ENCODE measurements at places on chromosomes 11 and 22.
A peak's percentile ranks its signal among the peaks of the same experiment; 100 is the strongest.

DNA sequence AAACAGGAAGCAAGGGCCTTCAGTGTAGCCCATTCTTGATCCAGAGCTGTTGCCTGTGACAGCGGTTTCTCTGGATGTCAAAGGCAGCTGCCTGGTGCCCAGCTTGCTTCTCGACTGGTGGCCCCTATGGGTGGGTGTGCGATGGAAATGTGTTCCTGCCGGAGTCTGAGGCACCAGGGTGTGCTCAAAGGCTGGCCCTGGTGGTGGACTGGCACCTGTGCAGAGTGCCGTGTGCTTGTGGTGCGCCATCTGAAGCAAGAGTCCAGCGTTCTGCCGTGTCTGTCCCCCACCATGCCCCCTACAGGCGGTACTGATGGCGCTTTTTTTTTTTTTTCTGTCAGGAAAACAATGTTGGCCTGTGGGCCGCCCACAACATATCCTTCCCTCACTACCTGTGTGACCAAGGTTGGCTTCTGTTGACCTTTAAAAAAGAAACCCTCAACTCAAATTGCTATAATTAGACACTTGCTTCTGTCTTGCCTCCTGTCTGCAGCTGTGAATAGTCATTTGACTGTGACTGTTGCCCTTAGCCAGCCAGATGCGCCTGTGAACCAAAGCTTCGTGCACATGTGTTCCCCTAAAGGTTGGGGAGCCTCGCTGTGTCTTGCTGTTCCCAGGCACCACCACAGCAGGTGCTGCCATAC is 4.7 kb upstream of the RANBP1 start:
- DNase-seq: peak; percentile 53

DNA sequence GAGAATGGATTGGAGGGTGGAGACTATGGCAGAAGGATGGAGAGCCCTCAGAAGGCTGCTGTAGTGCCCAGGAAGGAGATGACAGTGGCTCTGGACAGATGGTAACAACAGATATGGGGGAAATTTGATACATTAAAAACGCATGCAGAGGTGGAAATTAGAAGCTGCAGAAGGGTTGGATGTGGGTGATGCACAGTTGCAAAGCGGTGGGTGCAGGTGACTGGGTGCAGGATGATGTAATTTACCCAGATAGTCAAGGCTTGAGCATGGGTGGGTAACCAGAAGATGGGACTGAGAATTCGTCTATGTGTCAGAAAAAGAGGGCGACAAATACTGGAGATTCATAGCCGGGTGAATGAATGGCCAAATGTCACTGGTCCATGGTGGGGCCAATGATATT is 570.3 kb downstream of the MN1 start:
- DNase-seq: no peak

DNA sequence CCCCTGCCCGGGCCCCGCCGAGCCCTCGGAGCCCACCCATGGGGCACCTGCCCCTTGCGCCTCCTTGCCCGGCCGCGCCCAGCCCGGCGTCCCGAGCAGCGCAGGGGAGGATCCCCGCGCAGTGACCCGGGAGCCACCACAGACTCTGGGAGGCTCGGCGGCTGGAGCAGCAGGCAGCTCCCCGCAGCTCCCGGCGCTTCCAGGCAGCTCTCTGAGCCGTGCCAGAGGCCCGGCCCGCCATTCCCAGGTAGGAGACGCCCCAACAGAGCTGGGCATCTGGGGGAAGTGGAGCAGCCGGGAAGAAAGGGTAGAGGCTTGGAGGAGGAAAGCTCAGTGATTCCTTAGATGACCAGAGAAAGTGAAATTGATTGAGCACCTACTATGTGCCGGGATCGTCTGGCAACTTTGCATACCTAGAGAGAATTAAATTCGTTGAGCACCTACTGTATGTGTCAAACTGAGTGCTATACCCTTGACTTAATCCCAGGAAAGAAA is 670 bp downstream of the RASD2 start:
- DNase-seq: no peak

DNA sequence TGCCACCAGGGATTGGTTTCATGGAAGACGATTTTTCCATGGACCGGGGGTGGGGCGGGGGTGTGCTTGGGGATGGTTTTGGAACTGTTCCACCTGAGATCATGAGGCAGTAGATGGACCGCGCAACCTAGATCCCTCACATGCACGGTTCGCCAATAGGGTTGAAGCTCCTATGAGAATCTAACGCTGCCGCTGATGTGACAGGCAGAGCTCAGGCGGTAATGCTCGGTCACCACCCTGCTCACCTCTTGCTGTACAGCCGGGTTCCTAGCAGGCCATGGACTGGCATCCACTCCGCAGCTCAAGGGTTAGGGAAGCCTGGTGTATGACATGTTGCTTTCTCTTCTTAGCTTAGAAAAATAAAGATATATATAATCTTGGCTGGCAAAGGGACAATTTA is 22.0 kb downstream of the RBX1 start:
- DNase-seq: no peak

- DNase-seq: peak; percentile 21
Observed at GRCh38 chr22:26139310-26139709, 30.0 kb upstream of the SEZ6L start.

GRCh38 chr11:20654038-20654437 is 15.3 kb upstream of the NELL1 start:
- DNase-seq: no peak

GRCh38 chr11:3962406-3962840 is 107.0 kb downstream of the STIM1 start:
- no peak for DNase-seq

- peak; percentile 55 for DNase-seq
Observed at GRCh38 chr22:46072110-46072881, 78.0 kb upstream of the PPARA start.

- no peak for DNase-seq
Observed at GRCh38 chr22:45876136-45877035, 100.6 kb downstream of the WNT7B start.

- DNase-seq: no peak
Observed at GRCh38 chr11:78878631-78879030, 304.0 kb upstream of the NARS2 start.

GRCh38 chr11:61091373-61092279 is 10.7 kb upstream of the CD5 start:
- DNase-seq: peak; percentile 31

GRCh38 chr11:6298605-6299004 is 21.7 kb downstream of the CAVIN3 start:
- peak; percentile 53 for DNase-seq

DNA sequence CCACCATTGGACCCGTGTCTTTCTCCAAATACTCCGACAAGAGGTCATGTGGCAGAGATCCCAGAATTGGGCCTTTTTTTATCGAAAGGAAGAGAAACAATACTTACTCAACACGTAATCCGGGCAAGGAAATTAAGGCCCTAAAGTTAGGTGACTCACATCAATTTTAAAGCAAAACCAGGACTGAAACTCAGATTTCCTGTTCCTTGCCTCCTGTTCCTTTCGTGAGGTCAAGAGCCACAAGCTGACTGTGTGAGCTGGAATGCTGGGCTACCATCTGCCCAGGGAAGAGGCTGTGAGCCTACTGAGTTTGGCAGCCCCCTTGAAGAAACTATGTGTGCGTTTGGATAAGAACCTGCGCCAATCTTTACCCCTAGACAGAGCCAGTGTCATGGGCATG is 27.1 kb upstream of the MRGPRX2 start:
- DNase-seq: peak; percentile 96

GRCh38 chr11:73653996-73654395 is 7.6 kb downstream of the PLEKHB1 start:
- DNase-seq: no peak

DNA sequence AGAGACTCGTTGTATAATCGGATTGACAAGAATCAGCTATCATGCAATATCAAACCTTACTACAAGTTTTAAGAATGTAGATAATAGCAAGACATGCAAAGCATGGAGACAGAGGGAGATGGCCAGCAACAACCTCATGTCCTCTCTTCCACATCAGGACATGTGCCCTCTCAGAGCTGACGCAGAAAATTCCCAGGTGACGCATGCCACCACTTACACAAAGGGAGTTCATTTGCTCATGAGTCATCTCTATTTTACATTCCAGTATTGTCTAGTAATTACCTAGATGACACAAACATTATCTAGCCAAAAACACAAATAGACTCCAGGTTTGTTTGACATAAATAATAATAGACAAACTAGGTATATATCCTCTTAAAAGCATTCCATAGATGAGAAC is 38.1 kb upstream of the OPCML start:
- DNase-seq: peak; percentile 71

DNA sequence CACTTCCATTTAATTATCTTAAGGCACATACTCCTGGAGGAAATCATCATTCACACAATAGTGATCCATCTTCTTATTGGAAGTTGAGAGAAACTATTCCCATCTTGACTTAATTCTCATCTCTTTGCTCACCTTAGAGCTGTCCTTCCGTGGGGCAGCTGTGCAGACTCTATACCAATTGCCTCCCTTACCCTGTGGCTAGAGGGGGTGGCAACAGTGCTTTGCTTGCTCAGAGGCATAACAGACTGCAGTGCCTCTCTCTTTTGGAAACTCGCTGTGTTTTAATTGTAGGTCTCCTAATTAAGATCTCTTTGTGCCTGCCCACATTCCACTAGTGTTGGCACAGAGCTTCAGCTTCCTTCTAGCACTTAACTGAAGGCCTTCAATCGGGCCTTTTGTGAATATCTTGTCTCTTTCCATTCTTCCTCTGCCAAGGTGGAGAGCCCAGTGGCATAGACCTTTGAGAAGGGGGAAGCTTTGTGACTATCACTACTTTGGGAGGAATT is 5.5 kb downstream of the KMT2A start:
- DNase-seq: no peak

- DNase-seq: peak; percentile 56
Observed at GRCh38 chr22:21657360-21658032, 8.3 kb upstream of the PPIL2 start.

- DNase-seq: no peak
Observed at GRCh38 chr11:7638710-7639642, 34.3 kb downstream of the CYB5R2 start.

GRCh38 chr22:33803371-33804282 is 116.6 kb downstream of the LARGE1 start:
- peak; percentile 46 for DNase-seq

Data from HT1080 (cell line).